ENCODE measurements at places on chromosomes 12 and 14. TPM values are rescaled to one million over a fixed set of nuclear protein-coding genes. Genes with fewer than 3 reads are reported as not detected.

The OR6C2 gene
- total RNA-seq = not detected

The NRXN3 gene
- total RNA-seq = 1.0 TPM

GRCh38 chr12:53978477-53979356 is 4.0 kb upstream of the HOTAIR start:
- no peak for DNase-seq

DNA sequence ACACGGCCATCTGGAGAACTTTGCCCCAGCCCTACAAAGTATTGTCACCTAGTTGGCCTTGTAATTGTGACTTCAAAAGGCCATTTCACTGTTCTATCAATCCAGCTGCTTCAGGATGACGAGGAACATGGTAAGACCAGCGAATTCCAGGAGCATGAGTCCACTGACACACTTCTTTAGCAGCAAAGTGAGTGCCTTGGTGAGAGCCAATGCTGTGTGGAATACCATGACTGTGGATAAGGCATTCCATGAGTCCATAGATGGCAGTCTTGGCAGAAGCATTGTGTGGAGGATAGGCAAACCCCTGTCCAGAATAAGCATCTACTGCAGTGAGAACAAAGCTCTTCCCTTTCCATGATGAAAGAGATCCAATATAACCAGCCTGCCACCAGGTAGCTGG is 1009.1 kb upstream of the USP15 start:
- DNase-seq = no peak
